ENCODE measurements at places on chromosomes 7 and 10.

- DNase-seq = no peak
Measured at GRCh38 chr7:19116121-19117090, 1.0 kb downstream of the TWIST1 start.

GRCh38 chr7:2476298-2476697 lies at the start of gene GRIFIN:
TSS of gene GRIFIN (minus strand) at chr7:2476398. CDS start at chr7:2476383, 15 bp downstream.
- no peak for DNase-seq

- DNase-seq = no peak
Measured at GRCh38 chr10:13366891-13367290, 18.8 kb upstream of the SEPHS1 start.

DNA sequence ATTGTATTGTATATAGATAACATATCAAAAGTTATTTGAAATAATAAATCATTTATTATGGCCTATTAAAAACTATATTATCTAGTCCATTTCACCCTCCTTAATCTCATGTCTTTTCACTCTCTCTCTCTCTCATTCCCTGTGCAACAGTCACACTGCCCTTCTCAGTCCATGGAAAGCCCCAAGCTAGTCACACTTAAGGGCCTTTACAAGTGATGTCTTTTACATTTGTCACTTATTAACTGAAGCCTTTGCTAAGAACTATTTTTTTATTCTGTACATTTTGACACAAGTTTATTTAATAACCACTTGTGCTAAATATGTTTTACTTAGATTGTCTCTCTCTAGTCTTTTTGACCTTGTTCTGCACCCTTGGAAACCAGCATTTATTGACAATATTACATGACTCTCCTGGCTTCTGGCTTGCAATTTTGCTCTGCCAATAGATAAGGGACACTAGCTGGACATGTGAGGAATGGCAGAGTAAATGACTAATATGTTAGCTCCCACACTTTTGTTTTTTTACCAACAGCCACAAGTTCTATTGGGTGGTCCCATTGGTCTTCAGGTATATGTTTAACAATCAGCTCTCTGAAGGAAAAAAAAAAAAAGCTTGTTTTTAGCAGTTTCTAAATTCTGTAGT lies 706.8 kb upstream of the POT1 start:
- no peak for DNase-seq

- DNase-seq = no peak
Measured at GRCh38 chr10:31401287-31401686, 82.3 kb downstream of the ZEB1 start.

DNA sequence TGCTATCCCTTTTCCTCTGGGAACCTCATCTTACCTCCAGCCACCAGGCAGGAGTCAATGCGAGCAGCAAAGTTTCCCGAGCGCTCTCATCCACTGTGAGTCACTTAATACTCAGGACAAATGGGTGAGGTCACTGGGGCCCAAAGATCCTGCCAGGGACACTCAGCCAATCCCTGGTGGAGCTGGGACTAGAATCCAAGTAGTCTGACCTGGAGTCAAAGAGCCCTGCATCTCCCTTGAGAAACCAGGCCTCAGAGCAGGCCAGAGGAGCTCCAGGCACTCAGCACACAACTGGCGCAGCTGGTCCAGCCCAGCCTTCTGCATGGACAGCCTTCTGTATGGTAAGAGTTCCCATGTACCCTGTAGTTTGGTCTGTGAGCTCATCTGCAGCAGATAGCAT lies 142.3 kb downstream of the MAPK8 start:
- no peak for DNase-seq

DNA sequence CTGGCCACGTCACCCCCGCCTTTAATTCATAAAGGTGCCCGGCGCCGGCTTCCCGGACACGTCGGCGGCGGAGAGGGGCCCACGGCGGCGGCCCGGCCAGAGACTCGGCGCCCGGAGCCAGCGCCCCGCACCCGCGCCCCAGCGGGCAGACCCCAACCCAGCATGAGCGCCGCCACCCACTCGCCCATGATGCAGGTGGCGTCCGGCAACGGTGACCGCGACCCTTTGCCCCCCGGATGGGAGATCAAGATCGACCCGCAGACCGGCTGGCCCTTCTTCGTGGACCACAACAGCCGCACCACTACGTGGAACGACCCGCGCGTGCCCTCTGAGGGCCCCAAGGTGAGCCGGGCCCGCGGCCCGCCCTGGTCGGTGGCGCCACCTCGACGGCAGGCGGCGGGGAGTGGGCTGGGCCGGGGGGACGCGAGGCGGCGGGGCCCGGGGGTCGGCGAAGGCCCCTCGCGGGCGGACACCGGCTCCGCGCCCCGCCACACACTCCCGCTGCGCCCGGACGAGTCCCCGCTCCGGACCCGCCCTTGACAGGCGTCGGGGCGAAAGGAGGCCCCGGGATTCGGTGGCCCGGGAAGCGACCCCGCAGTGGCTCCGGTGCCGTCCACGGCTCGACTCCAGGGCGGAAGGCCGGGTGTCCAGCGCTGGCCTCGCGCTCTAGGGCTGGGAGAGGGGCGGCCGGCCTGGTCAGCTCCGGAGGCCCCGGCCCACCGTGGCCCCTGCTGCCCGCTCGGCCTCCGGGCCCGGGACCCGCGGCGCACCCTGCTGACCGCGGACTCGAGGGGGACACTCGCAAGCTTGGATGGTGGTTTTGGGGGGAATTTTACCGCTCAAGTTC lies 557 bp downstream of the BAG3 start:
- peak; percentile 14 for DNase-seq

DNA sequence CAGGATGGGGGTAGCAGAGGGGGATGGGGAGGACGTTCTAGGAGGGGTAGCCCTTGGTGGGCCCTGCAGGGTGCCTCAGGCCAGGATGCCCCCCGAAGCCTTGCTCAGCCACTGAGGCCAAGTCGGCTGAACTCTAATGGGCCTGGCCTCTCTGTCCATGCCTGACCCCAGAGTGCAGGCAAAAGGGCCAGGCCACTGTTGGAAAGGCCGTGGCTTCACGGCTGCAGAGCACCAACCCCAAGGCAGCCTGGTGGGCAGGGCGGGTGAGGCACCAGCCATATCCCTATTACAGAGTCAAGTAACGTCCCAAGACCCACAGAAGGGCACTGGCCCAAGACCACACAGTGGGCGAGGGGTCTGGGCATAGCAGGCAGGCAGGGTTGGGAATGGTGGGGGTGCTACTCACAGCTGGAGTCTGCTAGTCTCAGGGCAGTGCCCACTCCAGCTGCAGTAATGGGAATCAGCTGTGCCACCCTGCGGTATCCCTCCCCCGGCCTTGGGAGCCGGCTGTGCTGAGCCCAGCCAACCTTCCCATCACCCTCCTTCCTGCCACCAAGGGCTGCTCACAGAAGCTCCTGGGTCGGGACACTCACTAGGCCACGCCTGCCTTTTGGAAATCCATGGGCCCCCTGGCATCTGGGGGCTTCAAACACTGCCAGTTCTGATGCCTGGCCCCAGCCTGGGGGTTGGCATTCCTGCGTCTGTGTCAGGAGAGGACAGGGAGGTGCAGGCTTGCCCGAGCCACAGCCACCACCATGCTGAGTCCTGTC lies 4.0 kb upstream of the LFNG start:
- DNase-seq = no peak

DNA sequence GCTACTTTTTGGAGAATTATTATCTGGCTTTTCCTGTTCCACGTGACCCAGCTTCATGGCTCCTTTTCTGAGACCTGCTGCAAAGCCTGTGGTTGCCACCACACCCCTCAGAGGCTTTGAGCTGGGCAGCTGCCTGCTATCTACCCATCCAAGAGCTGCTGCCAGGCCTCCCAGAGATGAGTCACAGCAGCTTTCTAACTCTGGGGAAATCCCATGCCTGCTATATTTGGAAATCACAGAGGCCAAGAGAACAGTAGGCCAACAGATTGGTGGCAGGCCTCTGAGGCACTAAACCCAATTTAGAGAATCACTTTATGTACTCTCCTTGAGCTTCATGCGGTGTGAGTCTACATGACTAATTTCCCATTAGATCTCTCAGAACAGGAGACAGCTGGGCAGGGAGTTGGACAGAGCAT lies 35.2 kb downstream of the SGCE start:
- peak; percentile 6 for DNase-seq

DNA sequence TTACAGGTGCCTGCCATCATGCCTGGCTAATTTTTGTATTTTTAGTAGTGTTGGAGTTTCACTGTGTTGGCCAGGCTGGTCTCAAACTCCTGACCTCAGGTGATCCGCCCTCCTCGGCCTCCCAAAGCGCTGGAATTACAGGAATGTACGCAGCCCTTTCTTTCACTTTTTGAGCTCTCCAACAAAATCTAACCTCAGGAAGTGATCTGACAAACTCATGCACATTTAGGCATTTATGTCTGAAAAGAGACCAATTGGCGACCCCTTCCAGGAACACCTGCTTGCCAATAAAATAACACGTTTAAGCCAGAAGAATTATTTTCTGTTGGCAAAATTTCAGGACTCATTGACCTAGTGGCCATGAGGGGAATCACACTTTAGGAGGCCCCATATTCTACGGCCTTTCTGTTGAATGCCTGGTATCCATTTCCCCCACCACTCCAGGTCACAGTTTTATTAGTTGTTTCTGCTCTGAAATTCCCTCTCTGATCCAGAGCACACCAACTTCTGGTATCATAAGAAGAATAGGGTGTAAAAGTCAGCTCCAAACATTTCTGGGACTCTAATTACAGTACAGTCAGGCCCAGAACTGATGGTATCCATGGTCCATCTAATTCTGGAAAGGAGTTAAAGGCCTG lies 65.8 kb upstream of the FRMD4A start:
- DNase-seq = no peak

- no peak for DNase-seq
Measured at GRCh38 chr10:97311111-97311626, 7.9 kb upstream of the FRAT1 start.

GRCh38 chr10:97770255-97770654 lies 1.5 kb downstream of the SFRP5 start:
- no peak for DNase-seq

DNA sequence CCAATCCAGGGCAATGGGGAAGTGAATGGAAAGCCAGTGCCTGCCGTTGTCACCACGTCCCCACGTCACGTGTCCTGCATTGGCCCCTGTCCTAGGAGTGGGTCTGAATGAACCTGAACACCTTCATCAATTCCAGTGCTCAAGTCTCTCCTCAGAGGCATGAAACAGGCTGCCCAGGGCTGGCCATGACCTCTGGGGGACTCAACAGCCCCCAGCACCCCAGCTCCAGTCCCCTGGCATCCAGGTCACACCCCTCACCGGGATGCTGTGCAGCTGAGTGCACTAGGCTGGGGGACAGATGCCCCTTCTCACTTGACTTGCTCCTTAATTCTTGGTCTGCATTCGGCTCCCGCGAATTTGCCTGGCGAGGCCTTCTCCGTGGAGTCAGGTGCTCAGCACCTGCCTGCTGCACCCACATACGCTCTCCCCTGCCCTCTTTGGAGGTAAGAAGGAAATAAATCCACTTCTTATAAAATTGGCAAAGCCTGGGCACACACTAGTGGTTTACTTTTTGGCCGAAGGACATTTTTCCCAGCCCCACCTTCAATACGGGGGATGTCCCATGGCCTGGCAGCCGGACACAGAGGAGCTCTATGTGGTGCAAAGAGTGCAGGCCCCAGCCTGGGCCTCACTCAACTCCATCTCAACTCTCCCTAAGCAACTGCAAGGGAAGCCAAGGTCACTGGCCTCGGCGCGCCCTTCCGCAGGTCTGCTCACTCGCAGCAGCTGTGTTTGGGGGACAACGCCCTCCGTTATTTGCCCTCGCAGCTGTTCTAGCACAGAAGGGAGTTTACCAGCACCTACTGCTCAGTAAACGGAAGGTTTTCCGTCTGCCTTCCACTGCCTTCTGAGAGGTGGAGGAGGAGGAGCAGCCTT lies 77.6 kb upstream of the SHH start:
- DNase-seq = no peak

- DNase-seq = peak; percentile 85
Measured at GRCh38 chr10:17029581-17030271, 99.9 kb downstream of the CUBN start.

DNA sequence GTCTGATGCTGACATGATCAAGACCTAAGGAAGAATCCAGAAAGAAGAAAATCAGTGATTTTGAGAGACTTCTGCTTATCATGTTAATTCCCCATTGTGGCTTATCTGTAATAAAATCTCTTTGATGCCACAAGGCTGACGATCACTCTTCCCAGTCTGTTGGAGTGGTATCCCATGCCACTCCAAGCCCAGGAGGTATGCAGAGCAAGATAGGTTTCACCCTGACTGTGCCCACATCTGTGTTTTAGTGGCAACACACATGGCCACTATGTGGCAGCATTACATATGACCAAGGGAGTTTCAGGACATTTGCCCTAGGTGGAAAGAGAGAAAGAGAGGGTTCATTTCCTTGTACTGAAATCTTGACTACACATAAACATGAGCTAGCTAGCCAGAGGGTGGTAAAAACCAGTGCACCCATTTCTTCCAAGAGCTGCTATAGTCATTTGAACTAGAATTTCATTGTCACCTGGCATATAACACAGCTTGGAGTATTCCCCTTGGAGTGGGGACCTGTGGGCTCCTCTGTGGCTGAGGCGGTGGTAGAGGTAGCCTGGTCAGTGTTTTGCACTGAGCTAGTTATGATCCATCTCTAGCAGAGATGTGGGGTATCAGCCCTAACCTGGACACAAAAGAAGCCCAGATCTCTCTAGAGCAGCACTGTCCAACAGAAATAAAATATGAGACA lies 20.8 kb downstream of the LAMB4 start:
- no peak for DNase-seq

DNA sequence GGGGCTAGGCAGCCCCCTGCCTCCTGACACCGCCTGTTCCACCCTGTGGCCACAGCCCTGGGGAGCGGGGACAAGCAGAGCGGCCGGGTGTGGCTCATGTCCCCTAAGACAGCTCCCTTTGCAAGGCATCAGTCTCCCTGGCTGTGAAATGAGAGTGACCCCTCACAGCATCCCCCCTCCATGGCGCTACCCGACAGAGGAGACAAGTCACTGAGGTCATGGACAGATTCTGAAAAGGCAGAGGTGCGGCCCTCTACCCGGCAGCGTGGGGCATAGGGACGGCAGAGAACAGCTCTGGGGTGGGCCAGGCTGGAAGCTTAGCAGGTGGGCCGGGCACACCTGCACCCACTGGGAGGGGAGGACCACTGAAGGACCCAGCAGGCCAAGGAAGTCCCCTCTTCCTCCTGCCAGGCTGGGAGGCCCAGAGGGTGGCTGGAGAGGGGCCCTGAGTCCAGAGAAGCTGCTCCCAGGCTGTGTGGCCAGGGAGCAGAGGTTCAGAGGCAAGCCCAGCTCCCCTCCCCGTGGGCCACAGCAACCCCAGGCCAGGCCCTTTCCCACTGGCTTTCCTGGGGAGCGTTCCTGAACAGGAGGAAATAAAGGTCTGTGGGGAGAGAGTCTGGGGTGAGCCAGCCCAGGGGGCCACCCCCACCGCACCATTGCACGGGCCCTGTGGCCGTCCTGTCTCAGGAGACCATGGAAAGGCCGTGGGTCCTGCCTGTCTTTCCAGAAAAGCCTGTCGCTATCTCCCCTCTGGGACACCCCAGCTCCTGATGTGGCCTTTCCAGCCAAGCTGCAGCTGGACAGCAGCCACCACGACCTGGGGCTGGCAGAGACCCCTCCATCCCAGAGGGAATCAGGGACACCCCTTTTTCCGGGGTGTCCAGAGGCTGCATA lies 1.7 kb downstream of the ADAP1 start:
- DNase-seq = no peak

- no peak for DNase-seq
Measured at GRCh38 chr7:94303695-94304094, 91.0 kb upstream of the COL1A2 start.

Measured in CD4-positive, alpha-beta T cell treated with Interleukin-12 subunit alpha and Interleukin-12 subunit beta, for 1 hour (primary cell).